ENCODE measurements at places on chromosomes 2 and 18. TPM values are rescaled to one million over a fixed set of nuclear protein-coding genes. Genes with fewer than 3 reads are reported as not detected.

DOK6 gene
- total RNA-seq, result 39.6 TPM

SLC9A2 gene
- 0.36 TPM for total RNA-seq

MAB21L4 gene
- not detected for total RNA-seq

GRCh38 chr2:176182671-176183070, 5.8 kb upstream of the HOXD1 start:
- DNase-seq, result no peak

All from cerebellum (tissue), 4 donors.